H54 (cell line): ENCODE measurements at places on chromosomes 12 and 14.
A peak's percentile ranks its signal among the peaks of the same experiment; 100 is the strongest.

- no peak for DNase-seq
These were observed 109.5 kb downstream of the DENND5B start for GRCh38 chr12:31481415-31481814.

- no peak for DNase-seq
These were observed 19.2 kb upstream of the LRIG3 start for GRCh38 chr12:58939399-58940100.

GRCh38 chr14:103142721-103143302 is 19.6 kb downstream of the TNFAIP2 start:
- DNase-seq, result no peak

- no peak for DNase-seq
These were observed 39.7 kb downstream of the FMNL3 start for GRCh38 chr12:49667325-49668090.

DNA sequence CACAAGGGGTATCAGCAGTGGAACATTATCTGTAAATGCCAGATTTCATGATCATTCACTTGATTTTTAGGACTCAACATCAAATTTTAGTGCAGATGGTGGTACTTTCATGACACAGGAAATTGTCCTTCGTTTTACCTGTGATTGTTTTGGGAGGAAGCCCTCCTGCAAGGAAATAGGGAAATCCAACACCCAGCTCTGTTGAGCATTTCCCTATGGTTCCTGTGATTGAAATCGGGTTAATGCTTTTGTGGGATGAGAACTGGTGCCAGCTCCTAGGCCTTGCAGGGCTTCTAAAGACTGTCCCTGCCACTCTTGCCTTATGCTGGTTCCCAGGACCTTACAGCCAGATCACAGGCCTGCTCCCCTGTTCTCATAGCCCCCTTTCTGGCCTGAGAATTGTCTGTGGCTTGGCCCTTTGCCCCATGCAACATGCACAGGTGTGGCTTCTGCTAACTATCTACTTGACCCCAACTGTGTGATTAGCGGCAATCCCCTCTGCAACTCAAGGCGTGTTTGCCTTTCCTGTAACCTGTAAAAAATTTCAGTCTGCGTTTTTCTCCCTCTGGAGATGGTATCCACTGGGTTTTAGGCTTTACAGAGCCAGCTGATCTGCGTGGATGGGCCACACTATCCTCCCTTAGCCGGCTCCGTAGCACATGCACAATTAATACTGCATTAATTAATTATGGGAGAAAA is 112.5 kb downstream of the ETV6 start:
- no peak for DNase-seq

DNA sequence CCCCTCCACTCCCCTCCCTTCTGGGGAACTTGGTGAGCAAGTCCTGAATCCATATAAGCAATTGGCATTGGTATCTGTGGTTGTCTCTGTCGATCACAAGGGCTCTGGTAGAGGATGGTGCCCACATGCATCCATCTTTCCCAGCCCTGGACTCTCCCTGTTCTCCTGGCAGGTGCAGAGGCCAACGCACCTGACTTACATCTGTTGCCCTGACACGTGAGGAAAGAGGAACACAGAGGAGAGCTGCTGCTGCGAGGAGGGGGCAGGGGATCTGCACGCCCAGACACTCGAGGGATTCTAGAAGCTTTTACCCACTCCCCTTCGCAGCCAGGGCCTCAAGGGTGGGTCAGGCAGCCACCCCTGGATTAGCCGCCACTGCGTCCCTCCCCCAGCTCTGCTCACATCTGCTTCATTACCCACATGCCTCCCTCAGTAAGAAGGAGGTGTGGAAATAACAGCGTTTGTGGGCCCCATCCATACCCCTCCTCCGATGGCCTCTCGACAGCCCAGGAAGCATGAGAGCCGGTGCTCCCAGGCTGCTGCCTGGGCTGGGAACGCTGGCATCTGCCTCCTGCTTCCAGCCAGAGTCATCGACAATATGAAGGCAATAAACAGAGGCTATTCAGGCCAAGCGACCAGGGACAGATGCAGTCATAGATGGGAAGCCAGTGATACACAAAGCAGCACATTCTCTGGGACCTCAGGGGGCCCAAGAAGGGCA is 56.5 kb downstream of the KDM2B start:
- DNase-seq, result no peak

DNA sequence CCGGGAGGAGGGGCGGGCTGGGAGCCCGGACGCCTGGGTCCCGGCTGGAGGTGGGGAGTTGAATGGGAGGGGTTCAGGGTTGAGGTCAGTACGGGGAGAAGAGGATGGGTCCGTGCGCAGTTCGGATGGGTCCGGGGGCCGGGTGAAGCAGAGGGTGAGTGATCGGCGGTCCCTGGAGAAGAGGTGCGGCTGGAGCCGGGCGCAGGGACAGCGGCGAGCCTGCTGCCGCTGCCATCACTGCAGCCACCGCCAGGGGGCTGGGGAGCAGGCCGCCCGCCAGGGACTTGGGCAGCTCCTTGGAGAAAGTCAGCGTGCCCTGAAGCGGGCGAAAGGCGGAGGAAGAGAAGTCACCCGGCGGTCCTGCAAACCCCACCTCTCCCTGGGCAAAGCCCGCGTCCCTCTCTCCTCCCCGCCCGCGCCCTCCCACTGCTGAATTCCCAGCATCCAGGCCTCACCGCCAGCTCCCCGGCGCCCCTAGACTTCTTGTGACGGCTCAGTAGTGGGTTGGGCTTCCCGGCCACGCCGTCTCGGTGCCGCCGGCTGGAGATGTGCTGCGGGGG is 6.0 kb upstream of the GPR84 start:
- DNase-seq, result peak; percentile 86

DNA sequence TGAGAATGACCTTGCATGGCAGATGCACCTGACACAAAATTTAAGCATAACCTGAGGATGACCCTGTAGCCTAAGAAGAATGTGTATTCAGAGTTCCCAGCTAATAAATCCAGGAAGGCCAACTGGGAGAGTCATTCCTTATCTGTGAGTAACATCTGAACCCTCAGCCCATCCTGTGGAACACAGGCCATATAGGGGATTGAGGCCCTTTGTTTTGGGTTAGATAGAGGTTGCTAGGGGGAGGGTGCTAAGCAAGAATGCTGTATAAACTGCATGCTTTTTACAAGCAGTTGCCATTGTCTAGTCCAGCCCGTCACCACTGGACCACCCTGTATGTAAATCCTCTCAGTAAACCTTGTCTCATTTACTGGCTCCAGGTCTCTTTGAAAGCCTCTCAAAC is 77.0 kb downstream of the BICD1 start:
- no peak for DNase-seq

DNA sequence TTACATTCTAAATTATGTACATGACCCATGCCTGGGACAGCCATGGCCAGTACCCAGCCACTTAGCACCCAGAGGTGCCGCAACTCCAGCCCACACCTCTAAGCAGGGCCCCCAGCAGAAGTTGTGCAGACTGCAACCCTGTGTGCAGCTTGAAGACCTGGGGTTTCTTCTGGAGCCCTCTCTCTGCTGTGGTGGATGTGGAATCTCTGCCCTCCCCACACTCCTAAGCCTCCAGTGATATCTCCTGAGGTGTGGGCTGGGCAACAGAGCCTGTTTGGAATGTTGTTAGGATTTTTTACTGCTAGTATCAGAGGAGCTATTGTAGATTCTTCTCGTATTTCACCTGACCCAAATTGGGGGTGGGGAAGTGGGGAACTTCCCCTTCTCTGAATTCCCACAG is 59.4 kb upstream of the TUNAR start:
- no peak for DNase-seq

GRCh38 chr14:58739674-58740073 is 101.9 kb downstream of the DACT1 start:
- DNase-seq, result no peak

GRCh38 chr12:77102123-77102522 is 36.8 kb upstream of the E2F7 start:
- DNase-seq, result no peak

GRCh38 chr12:88854260-88854659 is 274.0 kb upstream of the KITLG start:
- DNase-seq, result peak; percentile 8

- no peak for DNase-seq
These were observed 8.0 kb upstream of the KRT8 start for GRCh38 chr12:52912711-52913430.

- no peak for DNase-seq
These were observed 145.1 kb upstream of the DIO2 start for GRCh38 chr14:80356413-80356812.

- peak; percentile 35 for DNase-seq
These were observed 4.9 kb downstream of the PTGDR start for GRCh38 chr14:52272375-52272774.

DNA sequence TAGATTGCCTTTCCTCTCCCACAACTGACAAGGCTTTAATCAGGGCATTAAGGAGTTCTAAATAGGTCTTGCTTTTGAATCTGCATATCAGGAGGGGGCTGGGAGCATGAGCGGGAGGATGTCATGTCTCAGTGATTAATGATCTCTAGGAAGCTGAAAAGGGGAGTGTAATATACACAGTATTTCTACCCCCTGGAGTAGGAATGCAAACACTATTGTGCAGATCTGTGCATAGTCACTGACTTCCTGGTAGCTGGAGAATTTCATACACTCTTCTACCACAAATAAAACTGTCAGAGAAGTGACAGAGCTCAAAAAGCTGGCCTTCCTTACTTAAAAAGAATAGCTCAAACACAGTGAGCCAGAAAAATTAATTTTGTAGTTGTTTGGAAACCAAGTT is 65.8 kb downstream of the RIC8B start:
- no peak for DNase-seq

GRCh38 chr12:130870442-130871285 is 1.2 kb upstream of the RAN start:
- DNase-seq, result peak; percentile 56

DNA sequence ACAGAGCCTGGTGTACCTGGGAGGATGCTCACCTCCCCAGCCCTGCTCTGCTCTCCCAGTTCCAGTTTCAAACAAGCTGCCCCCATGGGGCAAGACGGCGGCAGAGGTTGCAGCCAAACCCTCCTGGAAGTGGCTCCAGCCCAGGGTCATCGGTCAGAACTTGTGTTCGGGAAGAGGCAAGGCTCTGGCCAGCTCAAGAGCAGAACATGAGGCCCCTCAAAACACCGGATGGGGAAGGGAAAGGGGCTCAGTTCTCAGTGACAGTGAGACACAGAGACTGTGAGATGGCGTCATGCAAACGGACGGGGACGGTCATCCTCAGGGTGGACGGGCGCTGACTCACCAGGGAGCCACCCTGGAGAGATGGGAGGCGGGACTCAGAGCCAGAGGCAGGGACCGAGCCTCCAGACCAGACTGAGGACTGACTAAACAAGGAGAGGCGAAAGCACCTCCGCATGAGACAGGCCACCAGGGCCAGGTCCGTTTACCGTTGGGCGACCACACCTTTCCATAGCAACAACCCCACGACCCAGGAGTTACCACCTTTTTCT is 63.9 kb upstream of the GALNT9 start:
- DNase-seq, result peak; percentile 97

GRCh38 chr12:93042283-93042682 is 113.2 kb upstream of the EEA1 start:
- no peak for DNase-seq

GRCh38 chr14:89417465-89418225 is 612 bp upstream of the FOXN3 start:
- DNase-seq, result no peak

DNA sequence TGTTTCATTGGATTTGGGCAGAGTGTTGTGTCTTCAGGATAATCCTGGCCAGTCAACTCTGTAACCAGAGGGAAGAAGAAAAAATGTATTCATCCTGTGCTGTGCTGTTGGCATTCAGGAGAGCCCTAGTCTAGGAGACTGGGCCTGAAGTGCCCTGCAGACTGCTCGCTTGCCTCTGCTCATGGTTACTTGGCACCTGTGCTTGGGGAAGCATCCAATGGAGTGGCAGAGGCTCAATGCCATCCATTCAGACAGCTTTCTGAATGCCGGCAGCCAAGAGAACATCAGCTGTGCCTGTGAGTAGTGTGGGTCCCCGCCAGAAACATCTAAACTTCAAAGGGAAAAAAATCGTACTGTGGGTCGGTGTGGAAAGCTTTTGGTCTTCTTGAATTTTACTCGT is 124.2 kb downstream of the SRGAP1 start:
- no peak for DNase-seq

GRCh38 chr12:120481022-120481767 is 11.6 kb upstream of the SRSF9 start:
- DNase-seq, result no peak

GRCh38 chr12:124919521-124920352 is 5.3 kb upstream of the UBC start:
- no peak for DNase-seq

DNA sequence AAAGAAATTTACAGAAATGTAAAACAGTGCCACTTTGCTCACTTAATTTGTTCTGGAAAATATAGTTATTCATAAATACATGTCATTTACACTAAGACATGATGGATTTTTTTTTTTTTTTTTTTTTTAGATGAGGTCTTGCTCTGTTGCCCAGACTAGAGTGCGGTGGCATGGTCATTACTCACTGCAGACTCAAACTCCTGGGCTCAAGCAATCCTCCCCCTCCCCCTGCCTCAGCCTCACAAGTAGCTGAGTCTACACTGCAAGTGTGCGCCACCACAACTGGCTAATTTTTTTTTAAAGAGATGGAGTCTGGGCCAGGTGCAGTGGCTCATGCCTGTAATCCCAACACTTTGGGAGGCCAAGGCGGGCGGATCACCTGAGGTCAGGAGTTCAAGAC is 101.2 kb downstream of the PPP2R5C start:
- DNase-seq, result no peak

DNA sequence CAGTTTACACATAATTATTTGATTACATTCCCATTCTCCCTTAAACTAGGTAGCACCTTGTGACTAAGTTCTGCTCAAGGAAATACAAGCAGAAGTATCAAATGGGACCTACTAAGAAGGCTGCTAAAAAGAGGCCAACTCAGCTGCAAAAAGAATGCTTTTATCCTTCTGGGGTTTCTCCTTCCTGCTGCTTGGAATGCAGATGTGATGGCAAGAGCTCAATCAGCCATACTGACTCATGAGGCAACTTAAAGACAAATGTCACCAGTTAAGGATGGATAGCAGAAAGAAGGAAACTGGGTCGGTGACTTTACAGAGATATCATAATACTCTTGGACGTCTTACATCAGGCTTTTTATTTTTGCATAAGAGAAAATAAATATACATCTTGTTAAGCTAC is 38.0 kb upstream of the RAP1B start:
- DNase-seq, result no peak

DNA sequence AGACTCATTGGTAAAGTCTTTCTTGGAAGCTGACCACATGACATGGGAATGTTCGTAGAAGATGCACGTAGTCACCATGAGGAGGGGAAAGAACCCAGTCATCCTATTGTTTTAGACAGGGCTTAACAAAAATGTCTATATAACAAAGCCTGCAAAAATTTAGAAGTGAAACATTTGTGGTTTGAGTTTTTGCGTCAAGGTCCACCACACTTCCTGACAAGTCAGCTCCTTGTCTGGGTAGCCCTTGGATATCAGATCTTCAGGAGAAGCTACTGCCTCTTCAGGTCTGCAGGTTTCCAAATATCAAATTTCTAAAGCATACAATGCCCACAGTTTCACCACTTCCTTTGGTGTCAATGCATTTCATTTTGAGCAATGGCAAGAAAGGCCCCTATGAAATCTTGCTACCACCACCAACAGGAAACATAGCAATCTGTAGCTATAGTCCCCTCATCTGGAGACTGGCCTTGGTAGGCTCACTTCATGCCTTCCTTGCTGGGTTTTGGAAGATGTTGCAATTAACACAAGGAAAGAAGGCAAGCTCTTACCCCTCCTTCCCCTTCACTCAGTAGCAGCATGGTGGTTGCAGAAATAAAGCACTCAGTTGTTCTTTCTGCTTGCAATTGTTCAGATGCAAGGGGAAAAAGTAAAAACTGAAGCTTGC is 235.2 kb downstream of the PCNX1 start:
- peak; percentile 25 for DNase-seq

- DNase-seq, result no peak
These were observed 121.2 kb upstream of the SLC35F4 start for GRCh38 chr14:57987051-57987450.
